ENCODE measurements at places on chromosomes 3 and 15. TPM values are rescaled to one million over a fixed set of nuclear protein-coding genes. Genes with fewer than 3 reads are reported as not detected.

GOLGA6L2 gene
- polyA plus RNA-seq = not detected

SAXO2 gene
- 2.0 TPM for polyA plus RNA-seq

C3orf33 gene
- polyA plus RNA-seq = 3.4 TPM

MYZAP gene
- 4.2 TPM for polyA plus RNA-seq

COL8A1 gene
- polyA plus RNA-seq = 3.7 TPM

GOLGA6L10 gene
- polyA plus RNA-seq = 1.1 TPM

IQCF5 gene
- not detected for polyA plus RNA-seq

KNL1 gene
- 8.7 TPM for polyA plus RNA-seq

GNAT1 gene
- 0.26 TPM for polyA plus RNA-seq

AP3B2 gene
- 0.52 TPM for polyA plus RNA-seq

GP9 gene
- 0.36 TPM for polyA plus RNA-seq

MESP1 gene
- 0.54 TPM for polyA plus RNA-seq

UROC1 gene
- polyA plus RNA-seq = 0.06 TPM

SLC12A8 gene
- polyA plus RNA-seq = 1.5 TPM

FAN1 gene
- polyA plus RNA-seq = 19.4 TPM

- H3K36me3 ChIP-seq = no peaks in the 10 kb centered on the region
- no peak overlapping the region for H3K27ac ChIP-seq
- H3K27me3 ChIP-seq = no peaks in the 10 kb centered on the region
- no peak overlapping the region for H3K4me3 ChIP-seq
Observed at GRCh38 chr3:41363830-41364523, 164.7 kb downstream of the CTNNB1 start.

- H3K27ac ChIP-seq = peak overlapping the region; percentile 25
- H3K36me3 ChIP-seq = no peaks in the 10 kb centered on the region
- peaks cover 3% of the 10 kb centered on the region for H3K4me1 ChIP-seq
- DNase-seq = peak; percentile 67
- H3K27me3 ChIP-seq = no peaks in the 10 kb centered on the region
Observed at GRCh38 chr3:100141586-100141985, 27.3 kb upstream of the FILIP1L start.

GRCh38 chr15:82554351-82554750 is 14.1 kb upstream of the RPS17 start:
- no peaks in the 10 kb centered on the region for H3K36me3 ChIP-seq
- H3K27me3 ChIP-seq = peaks cover 9% of the 10 kb centered on the region
- no peaks in the 10 kb centered on the region for H3K4me1 ChIP-seq

DNA sequence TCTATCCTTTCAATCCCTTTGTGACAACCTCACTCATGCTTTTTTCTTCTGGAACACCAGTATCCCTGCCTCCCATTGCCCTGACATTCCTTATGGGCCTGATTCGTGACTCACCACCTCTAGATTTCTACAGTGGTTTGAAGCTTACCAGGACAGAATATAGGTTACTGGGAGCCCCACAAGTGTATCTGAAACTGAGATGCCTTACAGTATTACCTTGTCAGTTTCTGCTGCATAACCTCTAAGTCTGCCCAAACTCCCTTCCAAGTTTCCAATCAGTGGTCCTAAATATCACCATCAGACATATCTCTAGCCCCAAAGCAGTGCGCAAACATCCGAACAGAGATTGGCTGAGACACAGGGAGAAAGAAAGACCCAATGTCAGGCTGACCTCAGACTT is 5.6 kb downstream of the CPB1 start:
- no peak for DNase-seq
- H3K27ac ChIP-seq = no peak overlapping the region
- H3K4me1 ChIP-seq = no peaks in the 10 kb centered on the region

DNA sequence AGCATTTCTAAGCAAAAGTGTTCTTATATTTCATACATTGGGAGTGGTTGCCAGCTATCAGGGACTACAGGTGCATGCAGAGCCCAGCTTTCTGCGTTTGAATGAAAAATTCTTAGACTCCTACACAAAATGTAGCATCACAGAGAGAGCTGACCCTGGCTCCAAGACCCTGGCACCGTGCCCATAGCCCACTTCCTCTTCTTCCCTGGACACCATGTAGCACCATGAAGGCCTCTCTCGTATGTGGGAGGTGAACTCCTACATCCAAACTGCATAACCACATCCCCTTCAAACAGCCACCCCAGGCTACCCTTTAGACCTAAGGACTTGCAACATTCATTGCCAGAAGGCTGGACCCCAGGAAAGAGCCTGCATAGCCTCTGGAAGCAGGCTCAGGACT is 35.8 kb upstream of the ATOSA start:
- H3K4me3 ChIP-seq = no peak overlapping the region
- H3K36me3 ChIP-seq = no peaks in the 10 kb centered on the region

- no peaks in the 10 kb centered on the region for H3K27me3 ChIP-seq
- no peaks in the 10 kb centered on the region for H3K36me3 ChIP-seq
- H3K27ac ChIP-seq = no peak overlapping the region
- no peak overlapping the region for H3K4me3 ChIP-seq
Observed at GRCh38 chr3:38782148-38782547, 33.9 kb downstream of the SCN10A start.

DNA sequence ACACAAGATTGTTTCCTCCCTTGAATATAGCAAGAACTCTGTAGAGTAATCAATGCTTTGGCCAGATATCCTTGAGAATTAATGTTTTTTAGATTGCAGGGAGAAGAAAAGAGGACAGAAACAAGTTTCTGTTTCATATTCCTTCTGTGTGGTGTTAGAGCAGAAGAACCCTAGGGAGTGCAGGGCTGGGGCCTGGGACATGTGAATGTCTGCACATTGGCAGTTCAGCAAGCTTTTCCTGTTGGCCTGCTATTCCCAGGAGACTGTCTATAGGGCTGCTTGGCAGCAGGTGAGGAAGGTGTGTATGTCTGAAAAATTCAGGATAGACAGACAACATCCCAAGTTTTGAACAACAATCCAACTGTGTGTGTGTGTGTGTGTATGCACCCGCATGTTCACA is 13.6 kb upstream of the CNBP start:
- no peaks in the 10 kb centered on the region for H3K27me3 ChIP-seq
- H3K4me3 ChIP-seq = no peak overlapping the region
- no peaks in the 10 kb centered on the region for H3K36me3 ChIP-seq
- no peak overlapping the region for H3K27ac ChIP-seq

GRCh38 chr3:58154626-58155449 is 55.9 kb downstream of the DNASE1L3 start:
- no peak for DNase-seq
- no peaks in the 10 kb centered on the region for H3K27me3 ChIP-seq
- no peak overlapping the region for H3K27ac ChIP-seq
- peaks cover 8% of the 10 kb centered on the region for H3K4me1 ChIP-seq

DNA sequence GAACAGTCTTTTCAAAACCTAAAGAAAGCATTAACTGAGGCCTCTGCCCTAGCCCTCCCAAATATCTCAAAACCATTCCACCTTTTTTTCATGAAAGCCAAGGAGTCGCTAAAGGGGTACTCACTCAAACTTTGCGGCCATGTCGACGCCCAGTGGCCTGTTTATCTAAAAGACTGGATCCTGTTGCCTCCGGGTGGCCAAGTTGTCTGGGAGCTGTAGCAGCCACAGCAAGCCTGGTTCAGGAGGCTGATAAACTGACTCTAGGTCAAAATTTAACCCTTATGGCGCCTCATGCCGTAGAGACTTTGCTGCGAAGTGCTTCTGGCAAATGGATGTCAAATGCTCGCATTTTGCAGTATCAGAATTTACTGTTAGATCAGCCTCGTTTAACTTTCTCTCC is 39.5 kb downstream of the ZBTB11 start:
- H3K4me1 ChIP-seq = peaks cover 2% of the 10 kb centered on the region
- H3K27me3 ChIP-seq = no peaks in the 10 kb centered on the region
- no peak overlapping the region for H3K4me3 ChIP-seq
- H3K36me3 ChIP-seq = no peaks in the 10 kb centered on the region

GRCh38 chr3:177320765-177321247 is 123.5 kb upstream of the TBL1XR1 start:
- H3K27ac ChIP-seq = no peak overlapping the region
- H3K36me3 ChIP-seq = no peaks in the 10 kb centered on the region
- peaks cover 2% of the 10 kb centered on the region for H3K4me1 ChIP-seq
- no peaks in the 10 kb centered on the region for H3K27me3 ChIP-seq
- no peak overlapping the region for H3K4me3 ChIP-seq
- DNase-seq = peak; percentile 66

- peak overlapping the region; percentile 52 for H3K27ac ChIP-seq
- no peaks in the 10 kb centered on the region for H3K27me3 ChIP-seq
- H3K4me1 ChIP-seq = peaks cover 2% of the 10 kb centered on the region
- peak overlapping the region; percentile 38 for H3K4me3 ChIP-seq
Observed at GRCh38 chr15:94844538-94845389, 613.4 kb downstream of the MCTP2 start.

- H3K27me3 ChIP-seq = no peaks in the 10 kb centered on the region
- DNase-seq = no peak
- no peaks in the 10 kb centered on the region for H3K4me1 ChIP-seq
Observed at GRCh38 chr15:78155355-78155939, 6.3 kb downstream of the IDH3A start.

- DNase-seq = no peak
- H3K4me1 ChIP-seq = no peaks in the 10 kb centered on the region
- no peaks in the 10 kb centered on the region for H3K27me3 ChIP-seq
- no peak overlapping the region for H3K27ac ChIP-seq
Observed at GRCh38 chr3:164952966-164953365, 125.3 kb downstream of the SI start.

DNA sequence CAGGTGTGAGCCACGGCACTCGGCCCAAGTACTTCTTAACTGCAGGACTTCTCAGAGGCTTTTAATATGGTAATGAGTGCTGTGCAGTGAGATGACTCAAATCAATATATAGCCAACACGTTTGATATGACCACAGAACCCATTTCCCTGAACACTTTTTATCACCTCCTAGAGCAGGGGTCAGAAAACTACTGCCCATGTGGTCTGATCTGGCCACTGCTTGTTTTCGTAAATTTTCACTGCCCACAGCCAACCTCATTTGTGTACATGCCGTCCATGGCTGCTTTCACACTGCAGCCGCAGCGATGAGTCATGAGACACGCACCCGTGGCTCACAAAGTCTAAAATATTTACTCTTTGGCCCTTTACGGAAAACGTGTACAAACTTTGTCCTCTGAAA is 179.2 kb downstream of the RORA start:
- H3K27ac ChIP-seq = no peak overlapping the region
- no peaks in the 10 kb centered on the region for H3K27me3 ChIP-seq
- DNase-seq = no peak
- no peak overlapping the region for H3K4me3 ChIP-seq
- H3K36me3 ChIP-seq = no peaks in the 10 kb centered on the region

GRCh38 chr3:56970461-56970879 is 90.0 kb upstream of the SPATA12 start:
- no peaks in the 10 kb centered on the region for H3K27me3 ChIP-seq
- H3K4me3 ChIP-seq = no peak overlapping the region
- H3K27ac ChIP-seq = no peak overlapping the region
- no peak for DNase-seq
- peaks cover 3% of the 10 kb centered on the region for H3K36me3 ChIP-seq

DNA sequence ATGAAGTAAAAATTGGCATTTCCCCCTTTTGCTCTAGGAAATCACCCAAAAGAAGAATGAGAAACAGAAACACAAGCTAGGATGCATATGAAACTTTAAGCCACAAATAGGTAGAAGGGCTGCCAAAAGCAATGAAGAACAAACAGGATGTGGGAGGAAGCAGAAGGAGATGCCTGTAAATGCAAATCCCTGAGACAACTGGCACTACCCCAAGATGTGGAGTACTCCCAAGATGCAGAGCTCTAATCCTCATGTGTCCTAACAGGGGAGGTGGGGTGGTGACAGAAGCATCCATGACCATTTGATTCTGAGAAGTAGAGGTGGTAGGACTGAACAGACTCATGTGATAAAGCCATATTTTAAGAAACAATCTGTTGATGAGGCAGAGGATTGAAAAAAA is 31.9 kb upstream of the ZNF280D start:
- H3K4me3 ChIP-seq = no peak overlapping the region
- H3K27me3 ChIP-seq = no peaks in the 10 kb centered on the region
- peak; percentile 89 for DNase-seq
- H3K4me1 ChIP-seq = peaks cover 2% of the 10 kb centered on the region
- H3K27ac ChIP-seq = peak overlapping the region; percentile 2

- peak overlapping the region; percentile 74 for H3K27ac ChIP-seq
- no peak overlapping the region for H3K4me3 ChIP-seq
- H3K4me1 ChIP-seq = peaks cover 27% of the 10 kb centered on the region
- no peaks in the 10 kb centered on the region for H3K27me3 ChIP-seq
- peaks cover 3% of the 10 kb centered on the region for H3K36me3 ChIP-seq
- DNase-seq = peak; percentile 27
Observed at GRCh38 chr3:128874481-128875180, 4.8 kb upstream of the ACAD9 start.

- no peak overlapping the region for H3K4me3 ChIP-seq
- peak overlapping the region; percentile 60 for H3K27ac ChIP-seq
- H3K4me1 ChIP-seq = peaks cover 10% of the 10 kb centered on the region
Observed at GRCh38 chr15:62625429-62626033, 417.0 kb upstream of the TPM1 start.

DNA sequence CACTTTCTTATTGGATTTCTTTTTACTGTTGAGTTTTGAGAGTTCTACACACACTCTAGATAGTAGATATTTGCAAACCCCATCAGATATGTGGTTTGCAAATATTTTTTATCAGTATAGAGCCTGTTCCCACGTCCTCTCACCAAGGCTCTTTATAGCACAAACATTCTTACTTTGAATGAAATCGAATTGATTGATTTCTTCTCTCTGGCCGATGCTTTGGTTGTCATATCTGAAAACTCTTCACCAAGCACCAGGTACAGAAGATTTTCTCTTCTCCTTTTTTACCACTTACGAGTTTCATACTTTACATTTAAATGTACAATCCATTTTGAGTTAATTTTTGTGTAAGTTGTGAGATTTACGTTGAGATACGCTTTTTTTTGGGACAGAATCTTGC is 163.4 kb downstream of the PTPRG start:
- no peak overlapping the region for H3K27ac ChIP-seq
- H3K27me3 ChIP-seq = no peaks in the 10 kb centered on the region
- H3K36me3 ChIP-seq = no peaks in the 10 kb centered on the region
- H3K4me3 ChIP-seq = no peak overlapping the region
- no peak for DNase-seq

- H3K27ac ChIP-seq = no peak overlapping the region
- H3K36me3 ChIP-seq = no peaks in the 10 kb centered on the region
- no peak overlapping the region for H3K4me3 ChIP-seq
- peaks cover 6% of the 10 kb centered on the region for H3K27me3 ChIP-seq
Observed at GRCh38 chr3:72144773-72145505, 360.0 kb upstream of the PROK2 start.

GRCh38 chr15:71437919-71438318 is 322.6 kb downstream of the THSD4 start:
- H3K4me1 ChIP-seq = no peaks in the 10 kb centered on the region
- H3K27me3 ChIP-seq = no peaks in the 10 kb centered on the region
- no peak for DNase-seq
- no peaks in the 10 kb centered on the region for H3K36me3 ChIP-seq

- H3K27ac ChIP-seq = no peak overlapping the region
- H3K27me3 ChIP-seq = no peaks in the 10 kb centered on the region
- no peaks in the 10 kb centered on the region for H3K4me1 ChIP-seq
- DNase-seq = peak; percentile 53
Observed at GRCh38 chr15:41465822-41466421, 27.8 kb upstream of the ITPKA start.

- no peak overlapping the region for H3K27ac ChIP-seq
- DNase-seq = no peak
- H3K4me3 ChIP-seq = no peak overlapping the region
- H3K4me1 ChIP-seq = no peaks in the 10 kb centered on the region
Observed at GRCh38 chr15:85430406-85431204, 50.2 kb downstream of the AKAP13 start.

GRCh38 chr3:59185591-59186369 is 136.0 kb upstream of the CFAP20DC start:
- peak; percentile 45 for DNase-seq
- H3K27ac ChIP-seq = no peak overlapping the region
- no peaks in the 10 kb centered on the region for H3K36me3 ChIP-seq

Measured in muscle of leg (tissue), 16 donors.